Left ventricle myocardium superior (tissue), 1 donor: ENCODE measurements at places on chromosomes 16 and 17.

DNA sequence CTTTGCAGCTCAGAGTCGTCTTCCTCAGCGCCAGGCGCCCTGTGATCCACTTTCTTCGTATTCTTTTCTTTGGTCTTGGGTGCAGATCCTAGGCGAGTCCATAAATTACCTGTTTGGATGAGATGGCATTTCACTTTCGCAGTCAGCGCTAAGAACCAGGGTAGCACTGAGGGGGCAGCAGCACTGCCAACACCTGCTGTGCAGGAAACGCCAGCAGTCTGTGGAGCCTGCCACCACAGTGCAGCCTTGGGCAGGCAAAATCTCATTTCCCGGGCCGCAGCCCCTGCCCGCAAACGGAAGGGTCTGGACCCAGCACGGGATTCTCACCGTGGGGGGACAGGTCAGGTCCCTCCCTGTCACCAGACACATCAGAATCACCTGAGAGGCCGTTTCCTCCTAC lies 12.2 kb upstream of the ITGAE start:
- no peak for DNase-seq

GRCh38 chr17:30393911-30394867 lies 15.5 kb downstream of the CPD start:
- DNase-seq, result no peak

DNA sequence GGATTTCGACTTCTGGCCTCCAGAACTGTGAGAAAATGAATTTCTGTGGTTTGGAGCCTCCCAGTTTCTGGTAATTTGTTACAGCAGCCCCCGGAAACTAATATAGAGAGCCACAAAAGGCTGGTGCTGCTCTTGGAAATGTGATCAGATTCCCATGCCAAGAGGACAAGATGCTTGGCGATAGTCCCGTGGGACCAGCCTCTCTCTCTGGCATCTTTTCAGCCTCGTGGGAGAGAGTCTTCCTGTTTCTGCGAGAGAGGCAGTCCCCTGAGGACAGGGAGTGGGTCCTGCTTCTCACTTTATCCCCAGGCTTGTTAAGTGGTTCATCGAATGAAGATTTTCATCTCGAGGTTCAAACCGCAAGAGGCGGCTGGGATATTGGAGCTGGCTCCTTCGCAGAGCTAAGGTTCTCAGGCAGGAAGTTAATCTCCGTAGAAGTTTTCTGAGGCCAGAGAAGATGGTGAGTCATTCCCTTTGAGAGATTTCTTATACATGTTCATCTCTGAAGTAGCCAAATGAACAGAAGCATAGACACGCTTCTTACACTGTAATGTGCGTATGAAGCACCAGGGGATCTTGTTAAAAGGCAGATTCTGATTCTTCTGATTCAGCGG lies 211.6 kb upstream of the SDK2 start:
- DNase-seq, result no peak

DNA sequence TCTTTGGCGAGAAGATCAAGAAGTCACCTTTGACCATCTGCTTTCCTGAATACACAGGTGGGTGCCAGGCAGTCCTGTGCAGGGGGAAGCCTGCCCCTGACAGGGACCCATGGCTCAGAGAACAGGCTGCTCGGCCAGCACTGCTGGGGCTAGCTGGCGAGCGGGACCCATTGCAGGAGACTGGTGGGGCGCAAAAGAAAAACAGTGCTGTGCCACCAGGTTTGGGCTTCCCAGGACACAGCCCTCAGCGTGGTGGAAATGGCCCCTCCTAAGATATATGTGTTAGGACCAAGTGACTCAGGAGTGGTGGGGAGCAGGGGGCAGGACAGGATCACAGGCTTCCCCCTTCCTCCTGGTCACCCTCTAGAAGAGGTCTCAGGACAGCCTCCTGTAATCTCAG lies 73.9 kb downstream of the AMFR start:
- DNase-seq, result no peak

DNA sequence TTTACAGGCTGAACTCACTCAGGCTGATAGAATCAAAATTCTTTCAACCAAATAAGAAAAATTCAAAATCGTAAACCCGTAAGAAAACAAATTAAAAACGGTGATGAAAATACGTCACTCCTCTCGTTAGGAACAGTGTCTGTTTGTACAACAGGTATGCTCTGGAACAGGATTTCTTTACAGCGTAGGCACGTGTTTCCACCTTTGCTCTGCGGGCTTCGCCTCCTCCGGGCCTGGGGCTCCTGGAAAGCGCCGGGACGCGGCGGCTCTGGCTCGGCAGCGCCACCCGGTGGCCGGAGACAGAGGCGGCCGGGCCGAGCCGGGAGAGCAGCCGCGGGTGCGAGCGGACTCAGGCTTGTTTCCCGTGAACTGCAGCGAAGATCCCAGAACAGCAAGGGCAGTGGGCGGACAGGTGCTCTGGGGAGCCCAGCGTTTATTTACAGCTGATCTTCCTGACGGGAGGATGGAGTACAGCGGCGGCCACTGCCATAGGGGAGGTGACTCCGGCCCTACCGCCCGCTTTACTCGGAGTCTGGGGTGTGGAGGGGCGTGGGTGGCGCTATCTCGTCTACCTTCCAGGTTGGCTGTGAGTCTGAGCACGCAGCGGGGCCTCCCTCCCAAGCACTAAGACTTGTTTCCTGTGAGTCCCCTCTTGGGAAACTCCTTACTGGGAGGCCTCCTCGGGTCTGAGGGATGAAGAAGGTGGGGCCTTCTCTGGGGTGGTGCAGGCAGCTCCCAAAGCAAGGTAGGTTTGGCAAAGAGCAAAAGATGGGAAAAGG lies 40.5 kb upstream of the ATP2A3 start:
- DNase-seq, result peak; percentile 76

DNA sequence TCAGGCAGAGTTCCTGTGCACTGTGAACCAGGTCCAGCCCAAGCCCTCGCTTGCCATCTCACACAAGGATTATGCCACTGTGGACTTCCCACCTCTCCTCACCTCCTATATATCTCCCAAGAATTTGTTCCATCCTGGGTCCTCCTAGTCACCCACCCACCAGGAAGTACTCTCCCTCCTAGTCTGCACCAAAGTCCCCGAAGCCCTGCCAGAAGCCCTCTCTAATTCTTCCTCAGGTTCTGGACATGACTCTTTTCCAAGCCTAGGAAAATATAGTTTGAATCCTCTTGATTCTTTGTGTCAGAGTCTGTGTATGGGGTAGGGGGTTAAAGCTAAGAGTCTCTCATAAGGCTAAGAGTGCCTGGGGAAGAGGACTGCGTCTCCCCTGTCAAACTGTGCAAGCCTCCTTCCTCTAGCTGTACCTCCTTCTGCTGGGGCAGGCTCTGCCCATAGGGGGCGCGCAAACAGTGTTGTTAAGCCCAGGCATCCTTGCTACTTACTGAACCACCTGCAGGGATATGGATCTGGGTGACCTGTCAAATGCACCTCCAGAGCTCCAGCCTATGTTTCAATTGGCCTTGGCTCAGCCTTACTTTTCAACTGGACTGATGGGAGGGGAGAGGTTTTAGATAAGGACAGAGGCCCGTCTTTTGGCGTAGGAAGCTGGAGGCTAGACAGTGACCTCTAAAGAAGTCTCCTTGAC lies 16.6 kb upstream of the DLX4 start:
- DNase-seq, result peak; percentile 86

- no peak for DNase-seq
Observed at GRCh38 chr16:78800523-78800922, 701.1 kb downstream of the WWOX start.

DNA sequence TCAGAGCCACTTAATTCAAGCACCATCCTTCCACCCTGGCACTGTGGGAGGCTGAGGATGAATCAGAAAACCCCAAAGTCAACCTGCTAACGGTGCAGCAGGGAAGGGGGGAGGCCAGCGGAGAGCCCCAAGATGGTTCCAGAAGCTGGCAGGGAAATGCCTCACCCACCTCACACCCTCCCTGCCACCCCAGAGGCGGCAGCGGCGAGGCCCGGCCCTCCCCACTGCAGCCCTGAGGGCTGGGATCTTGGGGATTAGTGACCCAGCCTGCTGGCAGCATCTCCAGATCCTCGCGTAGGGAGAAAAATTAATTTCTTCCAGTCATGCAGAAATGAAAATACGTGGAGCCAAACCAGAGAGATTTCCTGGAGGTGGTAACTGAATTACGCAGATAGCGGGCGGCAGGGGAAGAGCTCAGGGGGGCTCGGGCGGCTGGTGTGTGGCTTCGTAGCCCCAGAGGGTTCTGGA lies 38.2 kb downstream of the CBFA2T3 start:
- DNase-seq, result no peak

DNA sequence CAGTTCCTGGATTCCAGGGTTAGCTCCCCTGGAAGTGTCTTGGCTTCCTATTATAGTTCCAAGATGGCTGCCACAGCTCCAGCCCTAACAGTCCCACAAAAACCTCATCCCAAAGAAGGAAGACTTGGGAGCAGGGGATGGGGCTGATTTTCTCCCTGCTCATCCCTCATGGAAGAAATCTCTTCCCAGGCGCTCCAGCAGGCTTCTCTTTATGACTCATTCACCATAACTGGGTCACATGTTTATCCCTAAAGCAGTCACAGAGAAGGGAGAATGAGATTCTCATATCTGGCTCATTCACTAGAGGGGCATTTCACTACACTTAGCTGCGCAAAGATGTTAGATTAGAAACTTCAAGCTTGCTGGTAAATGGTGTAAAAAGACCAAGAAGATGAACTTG lies 206.5 kb upstream of the IRX3 start:
- DNase-seq, result no peak
